ENCODE measurements at places on chromosomes 12 and 14. TPM values are rescaled to one million over a fixed set of nuclear protein-coding genes. Genes with fewer than 3 reads are reported as not detected.

GRCh38 chr12:1919284-1919683, 832 bp upstream of the CACNA2D4 start:
- peak; percentile 58 for DNase-seq

DNA sequence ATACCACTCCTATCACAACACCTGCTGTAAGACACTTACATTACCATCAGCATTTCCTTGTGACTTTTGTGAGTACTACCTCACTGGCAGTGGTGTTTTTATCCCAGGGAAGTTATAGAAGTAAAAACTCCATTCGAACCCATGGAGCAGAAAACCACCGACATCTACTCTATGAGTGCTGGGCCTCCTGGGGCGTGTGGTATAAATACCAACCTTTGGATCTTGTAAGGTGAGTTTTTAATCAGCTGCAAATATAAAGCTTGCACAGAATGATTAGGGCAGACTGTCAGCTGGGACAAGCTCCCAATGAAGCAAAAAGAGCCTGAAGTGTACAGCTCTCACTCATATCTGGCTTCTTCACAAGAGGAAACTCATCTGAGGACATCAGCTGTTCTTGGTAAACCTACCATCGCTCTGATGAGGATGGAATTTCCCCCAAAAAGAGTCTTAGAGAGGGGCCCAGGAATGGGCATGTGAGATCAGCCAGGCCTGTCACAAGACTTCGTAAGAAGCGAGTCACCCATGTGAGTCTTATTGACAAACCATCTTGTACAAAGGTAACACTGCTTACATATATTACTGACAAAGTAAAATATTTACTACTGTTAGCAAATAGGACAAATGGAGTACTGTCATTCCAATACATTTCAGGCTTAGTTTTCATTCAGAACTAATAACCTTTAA, 170.0 kb downstream of the SLC5A8 start:
- no peak for DNase-seq

The B4GALNT3 gene
- polyA plus RNA-seq: 0.76 TPM

The HOXC13 gene
- polyA plus RNA-seq: not detected

DNA sequence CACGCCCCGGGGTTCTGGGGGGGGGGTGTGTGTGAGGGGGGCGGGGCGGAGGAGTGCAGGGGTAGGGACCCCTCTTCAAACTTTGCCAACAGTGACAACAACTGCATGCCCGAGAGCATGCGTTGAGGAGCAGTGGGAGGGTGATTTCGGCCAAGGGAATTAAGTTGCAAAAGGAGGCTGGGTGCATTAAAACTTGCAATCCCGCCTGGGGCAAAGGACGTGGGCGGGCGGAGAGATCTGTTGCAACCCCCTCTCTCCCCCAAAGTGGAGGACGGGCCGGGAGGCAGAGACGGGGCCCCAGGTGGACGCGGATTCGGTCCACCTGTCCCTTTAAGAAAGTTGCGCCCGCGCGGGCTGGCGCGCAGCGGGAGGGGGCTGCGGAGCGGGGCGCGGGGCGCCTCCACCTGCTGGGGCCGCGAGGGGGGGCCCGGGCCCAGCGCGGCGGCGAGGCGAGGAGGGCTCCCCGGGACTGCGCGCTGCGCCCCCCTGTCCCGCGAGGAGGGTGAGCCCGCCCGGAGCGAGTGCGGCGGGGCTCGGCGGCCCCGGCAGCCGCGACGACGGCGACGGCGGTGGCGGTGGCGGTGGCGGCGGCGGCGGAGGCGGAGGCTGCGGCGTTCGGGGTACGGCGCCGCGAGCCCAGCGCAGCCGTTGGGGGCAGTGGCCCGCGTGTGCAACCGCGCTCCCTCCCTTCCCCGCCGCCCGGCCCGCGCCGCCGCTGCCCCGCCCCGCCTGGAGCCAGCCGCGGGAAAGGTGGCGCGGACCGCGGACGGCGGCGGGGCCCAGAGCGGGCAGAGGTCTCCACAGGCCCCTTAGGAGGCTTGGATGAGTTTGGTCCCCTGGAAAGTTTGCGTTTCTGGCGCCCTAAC, 530 bp upstream of the FOXN4 start:
- no peak for DNase-seq

The SRGAP1 gene
- polyA plus RNA-seq: 1.8 TPM

DNA sequence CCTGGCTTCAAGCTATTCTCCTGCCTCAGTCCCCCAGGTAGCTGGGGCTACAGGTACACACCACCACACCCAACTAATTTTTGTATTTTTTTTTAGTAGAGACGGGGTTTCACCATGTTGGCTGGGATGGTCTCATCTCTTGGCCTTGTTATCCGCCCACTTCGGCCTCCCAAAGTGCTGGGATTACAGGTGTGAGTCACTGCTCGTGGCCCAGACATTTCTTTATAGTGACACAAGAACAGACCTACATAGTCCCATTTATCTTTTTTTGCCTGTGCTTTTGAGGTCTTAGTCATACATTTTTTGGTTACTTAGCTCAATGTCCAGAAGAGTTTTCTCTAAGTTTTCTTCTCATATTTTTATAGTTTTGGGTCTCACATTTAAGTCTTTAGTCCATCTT, 247.4 kb downstream of the SYT10 start:
- DNase-seq: no peak

The INTS13 gene
- 31.1 TPM for polyA plus RNA-seq

DNA sequence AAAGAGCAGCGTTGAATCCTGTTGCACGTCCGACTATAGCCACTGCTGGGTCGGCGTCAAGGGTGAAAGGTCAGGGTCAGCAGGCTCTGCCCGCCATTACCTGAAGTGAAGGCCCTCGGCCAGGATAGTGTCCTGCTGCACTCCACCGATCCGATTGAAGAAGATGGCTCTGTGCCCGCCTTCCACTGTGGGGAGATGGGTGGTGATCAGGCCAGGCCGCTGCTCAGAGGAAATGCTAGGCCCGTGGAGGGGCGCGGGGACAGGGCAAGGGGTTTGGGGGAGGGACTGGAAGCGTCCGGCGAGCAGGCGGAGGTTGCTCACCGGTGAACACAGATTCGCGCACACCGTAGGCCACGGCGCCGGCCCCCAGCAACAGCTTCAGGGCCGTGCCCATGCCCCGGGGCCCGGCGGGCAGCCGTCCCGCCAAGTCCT, 352 bp downstream of the PHB2 start:
- DNase-seq: no peak

Data from spleen (tissue), 13 donors.